Activated CD8-positive, alpha-beta memory T cell treated with anti-CD3 and anti-CD28 coated beads for 4 hours (primary cell): ENCODE measurements at places on chromosomes 5 and 9.

DNA sequence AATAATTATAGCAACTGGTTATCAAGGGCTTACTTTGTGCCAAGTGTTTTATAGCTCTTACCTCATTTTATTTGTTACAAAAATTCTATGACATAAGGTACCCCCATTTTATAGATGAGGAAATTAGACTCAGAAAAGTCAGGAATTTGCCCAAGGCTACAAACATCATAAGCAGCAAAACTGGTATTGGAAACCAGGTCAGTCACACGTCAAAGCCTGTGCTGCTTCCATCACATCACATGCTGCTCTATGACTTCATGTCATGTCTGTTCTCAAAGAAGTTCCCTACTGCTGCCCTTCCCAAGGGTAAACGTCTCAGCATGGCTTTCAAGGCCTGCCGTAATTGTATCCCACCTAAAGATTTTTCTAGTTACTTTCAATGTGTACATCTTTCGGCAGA, 6.9 kb upstream of the KIF2A start:
- no peak for DNase-seq

- no peak for DNase-seq
Measured at GRCh38 chr9:7739595-7739994, 60.0 kb downstream of the DMAC1 start.

DNA sequence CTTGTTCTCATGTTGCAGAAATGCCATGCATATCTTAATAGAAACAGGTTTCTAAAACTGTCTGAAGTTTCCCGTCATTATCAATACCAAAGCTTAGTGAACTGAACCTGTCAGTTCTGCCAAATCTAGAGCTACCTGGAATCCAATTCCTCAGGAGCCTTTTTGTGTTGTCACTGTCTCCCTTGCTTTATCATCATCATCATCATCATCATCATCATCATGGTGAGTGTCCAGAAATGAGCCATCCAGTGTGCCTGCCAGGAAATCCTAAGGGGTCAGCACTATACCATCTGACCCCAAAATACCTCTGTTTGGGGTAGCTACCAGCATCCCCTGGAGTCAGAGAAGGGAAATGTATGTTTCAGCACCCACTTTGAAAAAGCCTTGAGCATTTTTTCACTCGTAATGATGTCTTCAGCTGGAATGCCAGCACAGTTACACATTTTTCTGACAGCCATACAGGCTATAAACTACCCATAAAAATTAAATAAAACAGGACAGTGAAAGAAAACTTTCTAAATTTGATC, 150.3 kb downstream of the NR2F1-AS1 start:
- no peak for DNase-seq

- no peak for DNase-seq
Measured at GRCh38 chr5:171395042-171395441, 7.4 kb downstream of the NPM1 start.

GRCh38 chr9:113622600-113623400, 159.3 kb downstream of the RGS3 start:
- no peak for DNase-seq

GRCh38 chr5:113240951-113241726, 193.7 kb downstream of the TSSK1B start:
- no peak for DNase-seq
